Activated gamma-delta T cell treated with Interleukin-2 at 50 U/mL for 16 hours (primary cell): ENCODE measurements at places on chromosomes 6 and 20.

GRCh38 chr6:104887350-104887749, 27.6 kb upstream of the HACE1 start:
- DNase-seq: no peak

- no peak for DNase-seq
These were observed 5.1 kb downstream of the RRBP1 start for GRCh38 chr20:17676942-17677341.

- no peak for DNase-seq
These were observed 641 bp downstream of the DBNDD2 start for GRCh38 chr20:45408646-45409213.

DNA sequence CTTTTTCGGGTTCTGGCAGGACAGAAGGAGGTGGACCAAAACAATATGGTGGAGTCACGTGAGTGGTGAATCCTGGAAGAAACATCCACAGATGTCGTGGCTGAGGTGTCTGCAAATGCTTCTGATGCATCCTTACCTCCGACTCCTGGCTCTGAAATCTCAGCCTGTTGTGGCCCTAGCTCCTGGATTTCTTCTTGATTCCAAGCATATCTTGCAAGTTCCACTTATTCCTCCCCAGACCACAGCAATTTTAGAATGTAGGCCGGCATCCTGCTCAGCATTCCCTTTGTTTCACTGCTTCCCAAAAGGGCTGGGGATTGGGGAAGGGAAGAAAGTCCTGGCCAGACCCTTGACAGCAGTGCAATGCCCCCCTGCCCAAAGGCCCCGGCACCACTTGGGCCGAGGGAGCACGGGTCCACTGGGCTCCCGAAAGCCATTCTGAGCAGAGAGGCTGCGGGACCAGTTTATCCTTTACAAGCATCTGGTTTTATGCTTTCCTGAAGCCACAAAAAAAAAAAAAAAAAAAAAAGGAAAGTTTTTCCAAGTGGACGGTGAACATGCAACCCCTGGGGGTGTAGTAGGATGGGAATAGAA, 200.9 kb upstream of the RNF24 start:
- DNase-seq: no peak

DNA sequence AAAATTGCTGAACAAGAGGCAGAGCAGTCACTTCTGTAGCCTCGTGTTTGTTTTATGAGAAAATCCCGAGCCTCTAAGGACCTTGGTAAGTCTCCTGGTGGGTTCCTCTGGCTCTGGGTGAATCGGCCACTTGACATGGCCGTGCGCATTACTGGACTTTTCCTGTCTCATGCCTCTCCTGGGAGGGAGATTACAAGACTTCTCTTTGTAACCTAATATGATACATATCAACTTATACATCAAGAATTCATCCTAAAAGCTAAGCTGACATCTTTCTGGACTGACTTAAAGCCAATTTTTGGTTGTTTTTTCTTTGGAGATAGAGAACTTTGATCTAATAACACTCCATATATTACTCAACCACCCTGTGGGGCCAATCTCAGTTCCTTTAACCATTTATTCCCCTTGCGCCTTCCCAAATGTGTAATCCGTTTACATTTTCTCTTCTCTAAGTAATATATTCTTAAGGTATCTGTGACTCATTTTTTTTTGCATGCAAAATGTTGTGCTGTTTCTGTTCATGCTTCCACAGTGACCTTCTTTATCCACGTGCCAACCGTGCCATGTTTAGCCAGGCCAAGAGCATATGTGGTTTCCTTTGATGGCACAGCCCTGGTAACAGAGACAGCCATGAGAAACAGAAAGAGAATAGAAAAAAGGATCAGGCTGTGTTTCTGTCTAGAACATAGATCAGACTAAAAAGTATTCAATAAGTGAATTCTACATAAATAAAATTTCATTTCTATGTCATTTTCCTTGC, 47.5 kb upstream of the JAG1 start:
- no peak for DNase-seq

DNA sequence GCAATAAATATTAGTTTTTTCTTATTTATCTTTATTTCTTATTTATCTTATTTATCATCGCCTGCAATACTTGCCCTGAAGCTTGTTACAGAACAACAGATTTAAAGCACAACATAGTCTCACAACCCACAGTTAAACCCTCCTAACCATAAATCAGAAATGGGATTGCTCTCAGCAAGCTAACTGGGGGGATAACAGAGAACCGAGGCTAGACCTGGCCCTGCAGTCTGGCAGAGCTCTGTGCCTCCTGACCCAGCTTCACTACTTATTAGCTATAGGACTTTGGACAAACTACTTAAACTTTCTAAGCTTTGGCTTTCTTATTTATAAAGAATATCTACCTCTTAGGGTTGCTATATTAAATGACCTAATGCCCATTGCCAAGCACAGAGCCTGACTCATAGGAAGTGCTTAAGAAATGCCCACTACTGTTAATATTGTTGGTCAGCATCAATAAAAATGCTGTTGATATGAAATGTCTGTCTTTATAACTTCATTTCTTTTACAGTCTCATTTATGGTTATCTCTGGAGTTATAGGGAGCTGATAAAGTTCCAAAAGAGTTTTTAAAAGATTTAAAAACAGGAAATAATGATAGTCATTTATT, 87.9 kb upstream of the BEND6 start:
- DNase-seq: no peak

DNA sequence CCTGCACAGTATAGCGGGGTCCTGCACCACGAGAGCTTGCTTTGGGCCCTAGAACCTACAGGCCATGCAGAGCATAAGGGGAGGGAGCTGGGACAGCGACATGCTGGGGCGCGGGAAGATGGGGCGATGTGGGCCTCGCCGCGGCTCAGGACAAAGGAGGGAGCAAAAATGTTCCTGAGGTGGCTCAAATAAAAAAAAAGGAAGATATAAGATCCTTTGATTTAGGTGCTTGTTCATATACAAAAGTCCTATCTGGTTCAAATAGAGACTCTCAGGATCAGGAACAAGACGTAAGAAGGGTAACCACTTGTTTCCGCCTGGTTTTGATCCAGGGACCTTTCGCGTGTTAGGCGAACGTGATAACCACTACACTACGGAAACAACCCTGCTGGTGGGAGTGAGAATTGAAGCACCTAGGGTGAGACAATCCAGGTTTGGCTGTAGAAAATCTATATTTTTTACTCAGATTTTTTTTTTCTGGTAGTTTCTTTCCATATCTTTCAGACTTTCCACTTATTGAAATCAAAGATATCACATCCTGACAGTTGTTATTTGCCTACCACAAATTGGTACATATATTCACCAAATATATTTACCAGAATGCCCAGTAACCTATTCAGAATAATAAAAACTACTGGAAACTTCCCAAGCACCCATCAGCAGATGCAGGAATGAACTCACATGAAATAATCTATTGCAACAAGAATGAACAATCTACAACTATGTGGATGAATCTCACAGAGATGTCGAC, 177.9 kb upstream of the ZNF184 start:
- no peak for DNase-seq

- no peak for DNase-seq
These were observed 16.2 kb upstream of the IYD start for GRCh38 chr6:150352321-150353296.

DNA sequence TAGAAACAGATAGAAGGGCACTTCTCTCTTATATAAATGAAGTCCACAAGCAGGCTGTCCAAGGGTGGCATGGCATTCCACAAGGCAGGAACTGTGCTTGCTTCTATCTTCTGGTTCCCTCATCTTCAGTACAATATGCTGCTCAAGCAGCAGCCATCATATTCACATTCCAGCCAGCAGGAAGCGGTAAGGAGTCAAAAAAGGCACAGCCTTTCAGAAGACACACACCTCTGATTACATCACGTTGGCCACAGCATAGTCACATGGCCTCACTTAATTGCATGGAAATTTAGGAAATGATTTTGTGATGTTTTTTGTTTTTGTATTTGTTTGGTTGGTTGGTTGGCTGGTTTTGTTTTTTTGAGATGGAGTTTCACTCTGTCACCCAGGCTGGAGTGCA, 19.0 kb downstream of the REM1 start:
- no peak for DNase-seq

DNA sequence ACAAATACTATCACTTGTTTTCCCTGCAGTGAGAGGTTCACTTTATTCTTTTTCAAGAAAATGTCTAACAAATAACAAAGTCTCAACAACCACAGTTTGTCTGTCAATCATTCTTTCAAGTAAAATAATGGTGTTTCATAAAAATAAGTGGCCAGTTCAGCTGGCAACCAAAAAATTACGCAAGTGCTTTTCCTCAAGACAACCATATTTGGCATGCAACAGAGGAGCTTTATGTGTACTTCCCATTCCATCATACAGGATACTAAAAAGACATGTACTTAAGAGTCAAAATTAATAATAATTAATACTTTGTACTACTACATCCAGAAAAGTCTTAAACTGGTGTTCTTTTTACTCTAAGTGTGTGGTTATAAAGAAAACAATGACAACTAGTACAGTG, 34.6 kb downstream of the ATG5 start:
- no peak for DNase-seq

GRCh38 chr6:81731814-81732213, 20.7 kb downstream of the TENT5A start:
- no peak for DNase-seq

- no peak for DNase-seq
These were observed 18.7 kb upstream of the PRIM2 start for GRCh38 chr6:57298741-57299140.

DNA sequence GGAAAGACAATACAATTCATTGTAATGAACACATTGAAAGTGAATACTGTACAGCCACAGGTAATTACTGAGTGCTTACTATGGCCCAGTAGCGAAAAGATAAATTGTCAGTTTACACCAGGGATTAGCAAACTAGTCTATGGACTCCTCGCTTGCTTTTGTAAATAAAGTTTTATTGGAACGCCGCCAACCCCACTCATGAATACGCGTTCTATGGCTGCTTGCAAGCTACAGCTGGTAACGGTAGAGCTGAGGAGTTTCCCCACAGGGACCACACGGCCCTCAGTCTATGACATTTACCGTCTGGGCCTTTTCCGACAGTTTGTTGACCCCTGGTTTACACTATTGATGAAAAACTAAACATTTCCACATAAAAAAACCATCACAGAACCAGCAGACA, 24.2 kb downstream of the LAMA5 start:
- DNase-seq: no peak
